SHP77 (cell line): ENCODE measurements at places on chromosomes 6 and 20.

DNA sequence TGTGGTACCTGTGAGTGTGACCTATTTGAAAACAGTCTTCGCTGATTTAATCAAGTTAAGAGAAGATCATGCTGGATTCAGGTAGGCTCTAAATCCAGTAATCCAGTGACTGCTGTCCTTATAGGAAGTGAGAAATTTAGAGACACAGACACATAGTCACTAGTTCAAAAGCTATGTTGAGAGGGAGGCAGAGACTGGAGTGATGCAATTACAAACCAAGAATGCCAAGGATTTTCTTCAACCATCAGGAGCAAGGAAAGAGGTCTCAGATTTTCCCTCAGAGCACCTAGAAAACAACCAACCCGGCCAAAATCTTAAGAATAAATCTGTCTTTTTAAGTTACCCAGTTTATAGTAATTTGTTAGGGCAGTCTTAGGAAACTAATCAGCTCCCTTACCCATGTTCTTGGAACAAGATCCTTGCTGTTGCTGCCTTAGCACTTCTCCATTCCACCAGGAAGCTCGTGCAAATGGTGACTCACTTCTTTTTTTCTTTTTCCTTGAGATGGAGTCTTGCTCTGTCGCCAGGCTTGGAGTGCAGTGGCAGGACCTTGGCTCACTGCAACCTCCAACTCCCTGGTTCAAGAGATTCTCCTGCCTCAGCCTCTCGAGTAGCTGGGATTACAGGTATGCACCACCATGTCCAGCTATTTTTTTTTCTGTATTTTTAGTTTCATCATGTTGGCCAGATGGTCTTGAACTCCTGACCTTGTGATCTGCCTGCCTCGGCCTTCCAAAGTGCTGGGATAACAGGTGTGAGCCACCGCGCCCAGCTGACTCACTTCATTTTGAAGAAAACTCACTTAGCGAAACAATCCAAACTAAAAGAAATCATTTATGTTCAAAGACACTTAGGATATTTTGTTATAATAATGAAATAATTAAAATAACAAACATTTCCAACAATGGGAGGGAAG is 34.4 kb upstream of the ZNF184 start:
- no peak for DNase-seq

GRCh38 chr20:22905658-22906057 is 129.5 kb upstream of the SSTR4 start:
- DNase-seq = no peak

DNA sequence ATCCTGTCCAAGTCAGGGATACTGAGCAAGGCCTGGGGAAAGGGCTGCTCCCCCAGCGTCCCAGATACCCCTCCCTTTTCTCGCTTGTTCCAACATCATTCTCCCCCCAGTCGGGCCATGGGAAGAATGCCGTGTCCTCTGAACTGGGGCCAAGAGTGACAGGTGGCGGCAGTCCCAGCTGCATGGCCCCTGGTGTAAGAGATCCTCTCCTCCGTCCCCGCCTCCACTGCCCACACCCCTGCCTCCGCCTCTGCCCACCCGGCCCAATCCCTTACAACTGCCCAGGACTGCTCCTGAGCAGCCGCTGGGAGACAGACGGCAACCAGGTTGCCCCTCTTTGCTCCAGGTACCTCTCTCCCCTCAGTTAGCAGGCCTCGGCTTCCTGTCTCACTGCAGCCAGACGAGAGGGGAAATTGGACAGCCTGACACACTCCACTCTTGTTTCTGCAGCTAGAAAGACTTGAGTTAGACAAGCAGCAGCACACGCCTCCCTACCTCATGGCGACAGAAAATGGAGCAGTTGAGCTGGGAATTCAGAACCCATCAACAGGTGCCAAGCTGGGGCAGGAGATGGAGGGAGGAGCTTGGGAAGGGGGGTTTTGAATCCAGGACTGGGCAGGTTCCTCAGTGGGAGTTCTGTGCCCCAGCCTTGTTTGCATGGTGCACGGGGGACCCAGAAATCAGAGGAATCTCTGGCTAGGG is at the start of gene MYLK2:
MYLK2 (plus strand) TSS at position 274 of the 702 bp plus-strand sequence; CDS start at position 499, 225 bp downstream.
- DNase-seq = peak; percentile 64

- DNase-seq = no peak
Observed at GRCh38 chr20:33825340-33826269, 14.5 kb downstream of the CHMP4B start.

- DNase-seq = peak; percentile 76
Observed at GRCh38 chr20:48635791-48636267, 192.0 kb downstream of the PREX1 start.

DNA sequence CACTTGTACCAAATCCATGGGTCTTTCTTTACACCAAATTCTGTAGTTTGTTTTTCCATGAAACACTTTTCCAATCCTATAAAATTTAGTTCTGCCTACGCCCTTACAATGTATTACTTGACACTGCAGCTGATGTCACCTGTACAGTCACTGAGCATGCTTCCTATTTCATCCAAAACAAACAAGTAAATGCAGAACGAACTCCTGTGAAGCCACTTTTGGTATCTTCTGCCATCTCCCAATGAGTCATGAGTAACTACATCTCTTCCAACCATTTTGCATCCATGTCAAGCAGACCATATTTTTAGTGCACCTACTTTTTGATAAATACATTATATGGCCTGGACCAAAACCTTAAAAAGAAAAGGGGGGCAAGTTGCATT is 42.4 kb downstream of the HDDC2 start:
- DNase-seq = no peak

- DNase-seq = no peak
Observed at GRCh38 chr20:61976263-61976643, 89.4 kb downstream of the TAF4 start.

DNA sequence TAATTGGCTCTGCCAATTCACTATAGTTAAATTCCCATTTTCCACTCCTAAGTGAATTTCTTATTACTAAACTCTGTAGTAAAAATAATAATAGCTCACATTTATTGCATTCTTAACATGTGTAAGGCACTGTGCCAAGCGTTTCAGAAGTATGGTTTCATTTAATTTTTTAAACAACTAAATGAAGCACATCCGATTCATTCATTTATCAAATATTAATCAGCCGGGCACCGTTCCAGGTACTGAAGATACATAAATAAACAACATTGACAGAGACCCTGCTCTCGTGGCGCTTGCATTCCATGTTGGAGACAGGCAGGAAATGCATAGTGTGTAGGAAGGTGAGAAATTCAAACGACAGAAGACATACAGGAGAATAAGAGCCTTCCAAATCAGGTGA is 423.2 kb upstream of the JARID2 start:
- no peak for DNase-seq

DNA sequence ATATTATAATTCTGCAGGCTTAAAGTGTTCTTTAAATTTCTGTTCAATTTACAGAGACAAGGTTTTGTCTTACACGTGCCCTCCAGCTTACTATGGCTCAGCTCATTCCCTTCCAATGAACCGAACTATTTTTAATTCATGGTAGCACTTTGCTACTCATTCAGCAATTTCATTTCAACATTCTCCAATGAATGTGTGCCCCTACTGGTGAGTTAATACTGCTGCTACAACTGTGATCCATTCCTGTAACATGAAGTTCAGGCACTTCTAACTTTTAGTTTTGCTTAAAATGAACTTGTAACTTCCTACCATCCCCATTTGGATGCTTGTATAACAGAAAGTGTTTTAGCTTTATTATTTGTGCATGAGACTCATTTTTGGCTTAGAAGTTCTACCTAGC is 99.7 kb downstream of the F13A1 start:
- no peak for DNase-seq

- DNase-seq = no peak
Observed at GRCh38 chr6:114288701-114289495, 53.9 kb downstream of the HS3ST5 start.

DNA sequence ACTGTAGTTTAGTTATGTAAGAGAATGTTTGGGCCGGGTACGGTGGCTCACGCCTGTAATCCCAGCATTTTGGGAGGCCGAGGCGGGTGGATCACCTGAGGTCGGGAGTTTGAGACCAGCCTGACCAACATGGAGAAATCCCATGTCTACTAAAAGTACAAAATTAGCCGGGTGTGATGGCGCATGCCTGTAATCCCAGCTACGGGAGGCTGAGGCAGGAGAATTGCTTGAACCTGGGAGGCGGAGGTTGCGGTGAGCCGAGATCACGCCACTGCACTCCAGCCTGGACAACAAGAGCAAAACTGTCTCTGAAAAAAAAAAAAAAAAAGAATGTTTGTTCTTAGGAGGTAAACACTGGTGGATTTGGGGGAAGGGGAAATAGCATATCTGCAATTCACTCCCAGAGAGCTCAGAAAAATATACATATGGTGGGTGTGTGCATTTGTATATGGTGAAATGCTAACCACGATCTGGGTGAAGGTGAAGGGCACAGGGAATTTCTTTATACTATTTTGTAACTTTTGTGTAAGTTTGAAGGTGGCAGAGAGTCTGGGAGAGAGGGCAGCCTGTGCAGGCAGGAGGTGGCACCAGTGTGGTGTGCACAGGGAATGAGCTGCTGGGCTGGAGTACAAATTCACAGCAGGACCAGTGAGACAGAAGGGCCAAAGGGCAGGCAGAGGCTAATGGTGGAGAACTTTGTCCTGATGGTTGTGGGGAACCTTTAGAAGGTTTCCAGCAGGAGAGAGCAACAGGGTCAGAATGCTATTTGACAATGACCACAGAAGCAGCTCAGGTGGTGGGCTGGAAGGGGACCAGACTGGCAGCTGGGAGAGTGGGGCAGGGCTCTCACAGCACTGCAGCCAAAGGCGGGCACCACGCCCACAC is 42.4 kb downstream of the SSR1 start:
- no peak for DNase-seq

DNA sequence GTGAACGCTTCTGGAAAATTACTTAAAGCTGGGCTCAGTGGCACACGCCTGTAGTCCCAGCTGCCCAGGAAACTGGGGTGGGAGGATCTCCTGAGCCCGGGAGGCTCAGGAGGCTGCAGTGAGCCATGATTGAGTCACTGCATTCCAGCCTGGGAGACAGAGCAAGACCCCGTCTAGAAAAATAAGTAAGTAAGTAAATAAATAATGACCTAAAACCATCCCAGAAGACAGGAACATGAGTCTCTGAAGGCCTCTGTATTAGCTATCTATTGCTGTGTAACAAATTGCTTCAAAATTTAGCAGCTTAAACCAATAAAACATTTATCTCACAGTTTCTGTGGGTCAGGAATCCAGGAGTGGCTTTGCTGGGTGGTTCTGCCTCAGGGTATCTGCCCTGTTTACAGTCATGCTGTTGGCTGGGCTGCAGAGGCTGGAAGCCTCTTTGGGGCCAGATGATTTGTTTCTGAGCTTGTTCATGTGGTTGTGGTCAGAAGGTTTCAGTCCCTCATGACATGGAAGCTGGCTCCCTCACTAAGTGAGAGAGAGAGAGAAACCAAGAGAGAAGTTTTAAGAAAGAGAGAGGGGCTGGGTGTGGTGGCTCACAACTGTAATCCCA is 48.4 kb upstream of the NCOA3 start:
- DNase-seq = no peak

DNA sequence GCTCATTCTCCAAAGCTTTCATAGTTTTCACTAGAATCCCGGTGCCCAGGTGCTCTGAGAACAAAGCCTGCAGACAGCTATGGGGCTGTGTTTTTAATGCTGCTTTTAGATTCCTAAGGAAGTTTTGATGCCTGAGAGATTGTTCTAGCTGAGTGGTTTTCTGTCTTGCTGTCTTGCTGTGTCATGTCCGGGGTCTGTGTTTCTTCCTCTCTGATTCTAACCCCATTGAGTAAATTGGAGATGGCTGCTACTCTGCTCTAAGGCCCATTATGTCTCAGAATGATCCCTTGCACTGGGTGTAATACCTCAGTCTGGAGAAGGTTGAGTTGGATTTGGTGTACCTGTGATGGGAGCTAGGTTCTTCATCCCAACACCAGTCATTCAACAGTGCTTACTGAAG is 63.4 kb downstream of the ARID1B start:
- DNase-seq = no peak

DNA sequence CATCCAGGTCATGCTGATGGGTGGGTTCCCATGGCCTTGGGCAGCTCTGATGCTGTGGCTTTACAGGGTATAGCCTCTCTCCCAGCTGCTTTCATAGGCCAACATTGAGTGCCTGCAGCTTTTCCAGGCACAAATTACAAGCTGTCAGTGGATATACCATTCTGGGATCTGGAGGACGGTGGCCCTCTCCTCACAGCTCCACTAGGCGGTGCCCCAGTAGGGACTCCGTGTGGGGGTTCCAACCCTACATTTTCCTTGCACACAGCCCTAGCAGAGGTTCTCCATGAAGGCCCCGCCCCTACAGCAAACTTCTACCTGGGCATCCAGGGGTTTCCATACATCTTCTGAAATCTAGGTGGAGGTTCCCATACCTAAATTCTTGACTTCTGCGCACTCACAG is 602.6 kb upstream of the HS3ST5 start:
- no peak for DNase-seq

DNA sequence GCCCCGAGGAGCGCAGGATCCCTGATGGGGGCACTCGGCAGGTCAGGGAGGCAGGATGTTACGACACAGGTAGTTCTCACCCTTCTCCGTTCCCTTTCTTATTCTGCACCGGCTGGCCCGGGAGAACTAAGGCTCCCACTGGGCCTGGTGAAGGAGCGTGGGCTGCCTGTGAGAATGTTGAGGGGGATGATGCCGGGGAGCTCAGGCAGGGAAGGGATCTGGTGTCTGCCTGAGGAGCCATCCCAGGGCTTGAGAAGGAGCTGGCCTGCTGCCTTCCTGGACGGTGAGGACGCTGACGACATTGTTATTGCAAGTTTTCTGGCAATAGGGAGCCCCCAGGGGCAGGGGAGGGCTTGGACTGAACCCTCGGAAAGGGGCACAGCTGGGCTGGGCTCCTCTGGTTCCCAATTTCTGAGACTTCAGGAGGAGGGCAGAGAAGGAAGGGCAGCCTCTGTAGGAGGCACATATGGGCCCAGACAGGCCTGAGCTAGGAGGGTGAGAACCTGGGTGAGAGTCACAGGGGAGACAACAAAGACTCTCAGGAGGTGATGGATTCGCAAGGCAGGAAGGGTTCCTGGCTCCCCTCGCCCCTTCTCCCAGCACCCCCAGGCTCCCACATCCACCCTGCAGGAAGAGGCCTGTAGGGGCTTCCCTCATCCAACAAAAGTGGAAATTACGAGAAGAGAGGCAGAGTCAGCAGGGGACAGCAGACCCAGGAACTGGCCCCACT is 32.8 kb downstream of the CYP21A2 start:
- no peak for DNase-seq

- DNase-seq = no peak
Observed at GRCh38 chr6:4822476-4822875, 46.3 kb downstream of the CDYL start.

- no peak for DNase-seq
Observed at GRCh38 chr20:59253779-59254319, 46.6 kb upstream of the EDN3 start.
